Thyroid gland (tissue), 4 donors: ENCODE measurements at places on chromosomes 13 and 19.

DNA sequence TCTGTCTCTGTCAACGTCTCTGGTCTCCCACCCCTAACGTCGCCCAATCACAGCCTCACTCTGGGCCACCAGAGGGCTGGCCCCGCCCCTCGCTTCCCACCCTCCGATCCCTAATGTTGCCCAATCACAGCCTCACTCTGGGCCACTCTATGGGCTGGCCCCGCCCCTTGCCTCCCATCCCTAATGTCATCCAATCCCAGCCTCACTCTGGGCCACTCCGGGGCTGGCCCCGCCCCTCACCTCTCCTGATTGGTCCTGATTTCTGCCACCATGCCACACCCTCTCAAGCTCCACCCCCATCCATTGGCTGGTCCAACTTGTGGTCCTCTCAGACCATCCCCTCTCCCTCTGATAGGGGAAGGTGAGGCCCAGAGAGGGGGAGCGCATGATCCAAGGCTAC lies 24.9 kb downstream of the CELF5 start:
- no peaks in the 10 kb centered on the region for H3K27me3 ChIP-seq
- no peak for DNase-seq
- no peak overlapping the region for H3K27ac ChIP-seq
- H3K4me1 ChIP-seq, result no peaks in the 10 kb centered on the region
- H3K36me3 ChIP-seq, result no peaks in the 10 kb centered on the region

- peaks cover 6% of the 10 kb centered on the region for H3K4me1 ChIP-seq
- H3K4me3 ChIP-seq, result no peak overlapping the region
- H3K27ac ChIP-seq, result no peak overlapping the region
- H3K36me3 ChIP-seq, result no peaks in the 10 kb centered on the region
- H3K27me3 ChIP-seq, result no peaks in the 10 kb centered on the region
Measured at GRCh38 chr13:79491715-79492114, 10.8 kb downstream of the NDFIP2 start.

- no peaks in the 10 kb centered on the region for H3K4me1 ChIP-seq
- no peak overlapping the region for H3K4me3 ChIP-seq
- no peak for DNase-seq
- no peak overlapping the region for H3K27ac ChIP-seq
- no peaks in the 10 kb centered on the region for H3K36me3 ChIP-seq
Measured at GRCh38 chr13:78562237-78562889, 41.0 kb downstream of the POU4F1 start.

- no peak overlapping the region for H3K27ac ChIP-seq
- H3K27me3 ChIP-seq, result no peaks in the 10 kb centered on the region
- H3K4me1 ChIP-seq, result peaks cover under 1% of the 10 kb centered on the region
- no peak for DNase-seq
Measured at GRCh38 chr19:1422360-1422759, 15.0 kb downstream of the DAZAP1 start.

GRCh38 chr13:94056362-94056990 lies 423.0 kb downstream of the DCT start:
- no peaks in the 10 kb centered on the region for H3K4me1 ChIP-seq
- H3K4me3 ChIP-seq, result no peak overlapping the region
- H3K27me3 ChIP-seq, result no peaks in the 10 kb centered on the region
- H3K27ac ChIP-seq, result no peak overlapping the region
- no peaks in the 10 kb centered on the region for H3K36me3 ChIP-seq
- DNase-seq, result no peak

GRCh38 chr19:35612559-35613321 lies at the start of gene HAUS5:
Gene HAUS5, plus strand, starts transcription at chr19:35612735. Its CDS starts 60 bp downstream, at chr19:35612795.
- peak; percentile 92 for DNase-seq
- peak within 1 kb of the TSS; percentile 55 for H3K4me3 ChIP-seq
- H3K27ac ChIP-seq, result peak within 1 kb of the TSS; percentile 3
- no peaks in the 10 kb centered on the region for H3K27me3 ChIP-seq
- peaks cover 9% of the 10 kb centered on the region for H3K4me1 ChIP-seq

DNA sequence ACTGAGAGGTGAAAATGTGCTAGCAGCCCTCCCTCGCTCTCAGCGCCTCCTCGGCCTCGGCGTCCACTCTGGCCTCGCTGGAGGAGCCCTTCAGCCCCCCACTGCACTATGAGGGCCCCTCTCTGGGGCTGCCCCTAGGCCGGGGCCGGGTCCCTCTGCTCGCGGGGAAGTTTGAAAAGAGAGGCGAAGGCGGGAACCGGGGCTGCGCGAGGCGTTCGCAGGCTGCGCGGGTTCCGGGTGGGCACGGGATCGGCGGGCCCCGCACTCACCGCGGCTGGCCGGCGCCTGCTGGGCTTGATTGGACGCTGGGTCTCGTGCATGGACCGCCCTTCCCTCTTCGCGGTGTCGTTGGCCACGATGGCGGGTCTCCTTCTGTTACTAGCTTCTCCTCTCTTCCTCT lies 29.3 kb downstream of the C1QTNF9 start:
- H3K4me3 ChIP-seq, result no peak overlapping the region
- H3K4me1 ChIP-seq, result no peaks in the 10 kb centered on the region
- no peaks in the 10 kb centered on the region for H3K36me3 ChIP-seq
- no peak overlapping the region for H3K27ac ChIP-seq

- DNase-seq, result peak; percentile 5
- no peaks in the 10 kb centered on the region for H3K36me3 ChIP-seq
- H3K27ac ChIP-seq, result no peak overlapping the region
- H3K4me1 ChIP-seq, result no peaks in the 10 kb centered on the region
- H3K27me3 ChIP-seq, result no peaks in the 10 kb centered on the region
Measured at GRCh38 chr13:101706651-101707050, 254.2 kb downstream of the ITGBL1 start.

DNA sequence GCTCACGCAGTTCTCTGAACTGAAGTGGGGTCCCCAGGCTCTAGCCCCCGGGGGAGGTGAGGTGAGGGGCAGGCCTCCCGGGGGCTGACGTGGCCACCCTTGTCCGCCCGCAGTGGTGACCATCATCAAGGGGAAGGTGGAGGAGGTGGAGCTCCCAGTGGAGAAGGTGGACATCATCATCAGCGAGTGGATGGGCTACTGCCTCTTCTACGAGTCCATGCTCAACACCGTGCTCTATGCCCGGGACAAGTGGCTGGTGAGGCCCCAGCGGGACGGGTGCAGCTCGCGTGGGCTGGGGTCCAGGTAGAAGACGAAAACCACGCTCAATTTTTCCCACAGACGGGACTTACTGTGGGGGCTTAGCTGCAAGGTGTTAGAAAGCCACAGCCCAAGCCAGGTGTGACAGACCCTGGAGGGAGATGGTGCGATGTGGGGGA lies 5.6 kb upstream of the ADM5 start:
- no peak for DNase-seq
- peaks cover 60% of the 10 kb centered on the region for H3K36me3 ChIP-seq
- no peaks in the 10 kb centered on the region for H3K4me1 ChIP-seq

GRCh38 chr19:49771674-49772139 lies 4.9 kb downstream of the AP2A1 start:
- H3K4me1 ChIP-seq, result peaks cover 16% of the 10 kb centered on the region
- no peaks in the 10 kb centered on the region for H3K36me3 ChIP-seq
- H3K27ac ChIP-seq, result no peak overlapping the region
- DNase-seq, result no peak
